ENCODE measurements at places on chromosomes 2 and 18.
A peak's percentile ranks its signal among the peaks of the same experiment; 100 is the strongest.

DNA sequence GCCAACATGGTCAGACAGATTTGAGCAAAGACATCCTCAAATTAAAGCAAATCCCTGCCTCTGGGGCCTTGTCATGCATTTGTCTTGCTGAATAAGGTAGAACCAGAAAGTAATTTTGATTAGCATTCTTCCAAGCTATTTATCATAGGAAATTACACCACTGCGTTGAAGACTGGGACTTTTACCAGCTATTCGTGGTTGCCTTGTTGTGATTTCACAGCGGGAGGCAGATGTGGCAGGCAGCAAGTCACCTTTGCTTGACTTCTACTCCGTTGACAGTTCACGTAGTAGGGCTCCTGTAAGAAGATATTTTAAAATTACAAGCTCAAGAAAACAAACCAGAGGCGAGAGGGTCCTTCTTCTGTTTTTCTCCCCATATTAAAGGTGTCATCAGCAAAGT is 80.6 kb downstream of the EN1 start:
- no peak for DNase-seq

DNA sequence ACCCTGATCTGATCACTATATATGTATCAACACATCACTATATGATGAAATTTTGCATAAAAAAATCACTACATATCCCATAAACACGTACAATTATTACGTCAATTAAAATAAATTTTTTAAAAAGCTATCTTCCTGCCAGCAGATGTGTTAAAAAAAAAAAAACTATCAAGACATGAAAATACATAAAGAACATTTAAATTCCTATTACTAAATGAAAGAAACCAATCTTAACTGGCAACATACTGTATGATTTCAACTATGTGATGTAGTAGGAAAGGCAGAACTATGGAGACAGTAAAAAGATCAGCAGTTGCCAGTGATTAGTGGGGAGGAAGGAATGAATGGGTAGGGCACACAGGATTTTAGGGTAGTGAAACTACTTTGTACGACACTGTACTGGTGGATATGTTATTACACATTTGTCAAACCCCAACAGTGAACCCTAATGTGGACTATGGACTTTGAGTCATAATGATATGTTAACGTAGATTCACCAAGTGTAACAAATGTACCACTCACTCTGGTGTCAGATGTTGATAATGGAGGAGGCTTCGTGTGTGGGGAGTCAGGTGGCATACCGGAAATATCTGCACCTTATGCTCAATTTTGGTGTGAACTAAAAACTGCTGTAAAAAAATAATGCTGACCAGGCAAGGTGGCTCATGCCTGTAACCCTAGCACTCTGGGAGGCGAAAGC is 27.4 kb downstream of the USP34 start:
- DNase-seq, result no peak

GRCh38 chr18:49876536-49876935 is 63.2 kb upstream of the ACAA2 start:
- no peak for DNase-seq

DNA sequence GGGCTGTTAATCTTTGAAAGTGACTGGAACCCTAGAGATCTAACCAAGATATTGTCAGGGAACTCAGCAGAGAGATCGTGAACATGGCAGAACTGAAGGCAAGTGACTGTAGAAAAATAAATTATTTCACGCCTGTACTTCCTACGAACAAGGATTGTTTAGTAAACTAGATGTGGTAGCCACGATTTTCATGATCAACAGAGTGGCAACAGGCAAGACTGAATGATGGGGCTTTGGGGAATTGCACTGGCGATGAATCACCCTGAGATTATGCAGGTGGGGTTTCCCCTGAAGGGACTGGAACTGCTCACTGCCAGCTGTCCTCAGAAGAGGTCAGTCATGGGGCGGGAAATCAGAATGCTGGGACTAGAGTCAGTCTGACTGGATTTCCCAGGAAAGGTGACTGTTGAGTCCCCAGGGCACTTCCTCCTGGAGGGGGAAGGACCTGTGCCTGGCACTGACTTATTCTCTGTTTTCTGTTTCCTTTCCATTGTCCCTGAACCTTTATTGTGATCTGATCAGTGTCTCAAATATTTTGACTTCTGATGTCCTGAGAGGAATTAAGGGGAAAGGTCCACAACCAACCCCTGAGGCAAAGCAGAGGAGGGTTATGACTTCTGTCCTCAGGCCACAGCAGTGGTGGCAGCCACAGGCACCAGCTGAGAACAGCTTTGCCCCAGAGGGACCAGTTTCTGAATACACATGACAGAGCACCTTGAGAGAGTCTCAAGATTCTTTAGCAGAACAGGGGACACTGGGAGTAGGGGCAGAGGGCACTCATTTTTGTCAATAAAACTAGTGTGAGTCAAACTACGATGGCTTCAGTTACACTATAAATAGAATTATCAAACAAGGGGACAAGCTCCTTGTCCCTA is 70.0 kb downstream of the NAB1 start:
- DNase-seq, result peak; percentile 26

- no peak for DNase-seq
These were observed 242.6 kb downstream of the EN1 start for GRCh38 chr2:118604811-118605210.

DNA sequence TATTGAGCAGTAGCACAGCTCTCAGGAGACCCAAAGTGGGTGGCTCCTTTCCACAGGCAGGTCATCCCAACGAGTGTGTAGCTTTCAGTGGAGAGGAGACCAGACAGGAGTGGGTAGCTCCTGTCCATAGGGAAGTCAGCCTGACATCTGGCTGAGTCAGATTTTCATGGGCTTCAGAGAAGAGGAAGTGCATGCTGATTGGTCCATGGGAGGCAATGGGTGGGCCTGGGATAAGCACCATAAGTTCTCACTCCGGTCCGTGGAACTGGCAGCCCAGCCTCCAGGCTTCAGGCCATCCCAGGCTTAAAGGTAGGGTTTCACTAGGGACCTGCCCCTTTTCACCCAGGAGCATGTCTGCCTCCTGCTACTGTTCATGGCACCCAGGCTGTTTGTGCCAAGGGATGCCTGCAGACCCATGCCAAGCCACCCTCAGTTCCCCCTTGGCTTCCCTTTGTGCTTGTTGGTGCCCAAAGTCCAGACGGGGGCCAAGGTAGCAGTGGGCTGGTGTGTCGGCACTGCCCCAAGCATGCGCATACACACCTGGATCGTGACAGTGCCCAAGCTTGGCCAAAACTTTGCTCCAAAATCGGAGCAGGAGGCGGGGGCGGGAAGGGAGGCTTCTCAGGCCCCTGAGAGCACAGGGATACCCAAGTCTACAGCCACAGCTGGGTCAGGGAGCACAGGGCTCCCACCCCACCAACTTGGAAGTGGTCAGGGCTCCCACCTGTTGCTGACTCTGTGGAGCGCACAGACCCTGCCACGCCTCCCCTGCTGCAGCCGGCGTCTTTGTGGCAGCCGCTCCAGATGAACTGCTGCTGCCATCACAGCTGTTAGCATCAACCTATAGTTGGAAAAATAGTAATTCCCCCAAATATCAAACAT is 26.4 kb downstream of the MARCHF7 start:
- DNase-seq, result no peak

DNA sequence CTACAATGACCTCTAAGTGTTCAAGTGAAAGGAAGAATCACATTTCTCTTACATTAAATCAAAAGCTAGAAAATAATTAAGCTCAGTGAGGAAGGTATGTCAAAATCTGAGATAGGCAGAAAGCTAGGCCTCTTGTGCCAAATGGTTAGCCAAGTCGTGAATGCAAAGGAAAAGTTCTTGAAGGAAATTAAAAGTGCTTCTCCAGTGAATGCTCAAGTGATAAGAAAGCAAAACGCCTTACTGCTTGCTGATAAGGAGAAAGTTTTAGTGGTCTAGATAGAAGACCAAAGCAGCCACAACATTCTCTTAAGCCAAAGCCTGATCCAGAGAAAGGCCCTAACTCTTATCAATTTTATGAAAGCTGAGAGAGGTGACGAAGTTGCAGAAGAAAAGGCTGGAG is 932.3 kb upstream of the ACVR2A start:
- no peak for DNase-seq

- DNase-seq, result no peak
These were observed 78.5 kb downstream of the MCFD2 start for GRCh38 chr2:46837112-46837454.

DNA sequence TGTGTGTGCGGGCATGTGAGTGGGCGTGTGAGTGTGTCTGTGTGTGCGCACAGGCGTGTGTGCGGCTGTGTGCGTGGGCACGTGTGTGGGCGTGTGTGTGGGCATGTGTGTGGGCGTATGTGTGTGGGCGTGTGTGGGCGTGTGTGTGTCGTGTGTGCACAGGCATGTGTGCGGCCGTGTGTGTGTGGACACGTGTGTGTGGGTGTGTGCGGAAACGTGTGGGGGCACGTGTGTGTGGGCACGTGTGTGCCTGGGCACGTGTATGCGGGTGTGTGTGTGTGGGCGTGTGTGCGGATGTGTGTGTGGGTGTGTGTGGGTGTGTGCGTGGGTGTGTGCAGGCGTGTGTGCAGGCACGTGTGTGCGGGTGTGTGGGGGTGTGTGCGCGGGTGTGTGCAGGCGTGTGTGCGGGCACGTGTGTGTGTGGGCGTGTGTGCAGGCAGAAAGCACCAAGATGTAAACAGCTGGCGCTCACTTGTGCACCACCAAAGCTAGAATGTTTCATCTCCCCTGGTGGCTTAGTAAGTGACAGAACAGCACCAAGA is 31.2 kb upstream of the ALKAL2 start:
- DNase-seq, result no peak

DNA sequence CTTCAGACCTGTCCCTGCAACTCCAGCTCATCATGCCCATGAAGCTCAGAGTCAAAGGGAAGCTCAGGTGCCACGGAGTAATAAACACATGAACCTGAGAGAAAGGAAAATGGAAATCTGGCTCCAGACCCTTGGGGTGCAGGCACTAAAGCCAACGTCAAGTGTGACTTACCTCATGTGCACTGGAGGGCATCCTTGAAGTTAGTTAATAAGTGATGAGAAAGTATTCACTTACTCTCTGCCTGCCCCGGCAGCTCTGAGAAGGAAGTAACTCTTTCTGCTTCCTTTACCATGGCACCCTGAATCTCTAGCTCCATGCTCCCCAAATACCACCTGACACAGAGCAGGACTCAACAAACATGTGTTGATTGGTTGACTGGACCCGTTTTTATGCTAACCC is 21.4 kb upstream of the AGAP1 start:
- DNase-seq, result no peak

DNA sequence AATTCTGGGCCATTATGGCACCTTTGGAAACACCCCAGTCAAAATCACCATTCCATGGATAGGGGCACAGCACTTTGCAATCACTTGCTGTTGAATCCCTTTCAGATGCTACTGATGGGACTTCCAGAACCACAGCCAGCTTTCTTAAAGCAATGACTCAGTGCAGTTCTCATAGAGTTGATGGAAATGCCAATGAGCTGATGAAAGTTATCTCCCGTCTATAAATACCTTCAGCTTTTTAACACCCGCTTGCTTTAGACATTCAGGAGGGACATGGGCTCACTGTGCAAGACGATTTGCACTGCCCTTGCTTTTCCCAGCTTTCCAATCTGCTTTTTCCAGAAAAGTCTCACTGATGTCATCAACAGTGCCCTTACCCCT is 66.7 kb upstream of the RPL31 start:
- DNase-seq, result peak; percentile 52

DNA sequence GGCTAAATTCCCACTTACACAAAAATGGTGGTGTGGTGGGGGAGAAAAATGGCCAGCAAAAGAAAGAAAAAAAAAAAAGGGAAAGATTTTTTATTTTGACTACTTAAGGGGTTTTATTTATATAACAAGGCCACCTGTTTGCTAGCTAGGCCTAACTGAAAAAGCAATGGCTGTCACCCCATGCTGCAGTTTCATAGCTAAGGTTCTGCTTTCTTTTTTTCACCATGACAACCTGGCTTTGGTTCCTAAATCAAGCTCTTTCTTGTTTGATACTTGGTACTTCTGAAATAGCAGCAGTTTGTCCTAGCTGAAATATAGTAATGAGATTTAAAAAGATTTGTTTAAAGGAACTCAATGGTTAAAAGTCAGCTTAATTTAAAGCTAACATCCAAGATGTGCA is 433.2 kb upstream of the MEX3C start:
- DNase-seq, result no peak

- DNase-seq, result no peak
These were observed 164.9 kb downstream of the GFPT1 start for GRCh38 chr2:69221960-69222751.

GRCh38 chr2:1483551-1483950 is 70.3 kb downstream of the TPO start:
- no peak for DNase-seq

DNA sequence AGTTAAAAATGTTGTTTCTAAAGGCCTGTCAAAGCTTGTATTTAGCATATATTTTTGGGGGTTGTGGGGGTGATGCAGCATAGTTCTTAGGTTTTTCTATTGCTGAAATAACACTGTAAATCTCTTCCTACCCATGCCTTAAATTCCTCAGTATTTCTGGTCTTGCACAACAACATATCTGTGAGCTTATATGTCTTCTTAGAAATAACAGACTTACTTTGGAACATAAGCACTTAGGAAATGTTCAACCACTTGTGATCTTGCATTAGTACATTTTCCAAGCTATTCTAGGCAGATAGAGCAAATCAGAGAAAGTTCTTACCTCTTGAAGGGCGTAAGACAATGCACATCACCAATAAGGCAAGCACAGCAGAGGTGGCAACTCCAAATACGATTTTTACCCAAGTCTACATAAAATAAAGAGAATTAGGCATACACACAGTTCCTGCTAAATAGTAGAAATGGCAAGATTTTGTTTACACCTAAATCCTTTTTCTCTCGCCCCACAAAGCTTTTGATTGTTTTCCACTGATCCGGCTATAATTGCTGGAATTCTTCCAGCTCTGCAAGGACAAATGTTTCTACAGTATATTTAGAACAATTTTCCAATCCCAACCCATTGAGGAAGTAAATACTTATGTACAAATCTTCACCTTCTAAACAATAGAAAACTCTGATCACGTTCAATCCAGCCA is 512 bp downstream of the FAP start:
- peak; percentile 73 for DNase-seq

- DNase-seq, result no peak
These were observed 187.3 kb downstream of the VAPA start for GRCh38 chr18:10100941-10101701.

DNA sequence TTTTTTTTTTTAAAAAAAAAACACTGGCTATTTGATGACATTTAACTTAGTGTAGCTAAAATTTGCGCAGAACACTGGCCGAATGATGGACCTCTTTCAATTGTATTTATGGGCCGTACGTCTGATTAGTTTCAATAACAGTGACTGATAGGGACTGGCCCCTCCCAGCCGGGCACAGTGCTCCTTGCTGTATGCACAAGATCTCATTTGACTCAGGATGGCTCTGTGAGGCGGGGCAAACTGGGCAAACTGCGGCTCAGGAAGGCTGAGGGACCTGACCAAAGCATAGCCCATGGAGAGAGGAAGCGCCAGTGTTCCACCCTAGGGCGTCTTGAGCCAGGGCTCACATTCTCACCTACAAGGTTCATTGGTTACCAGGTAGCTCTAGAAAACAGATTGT is 21.2 kb downstream of the TRAF3IP1 start:
- DNase-seq, result no peak

GRCh38 chr2:141569941-141570340 is 560.9 kb downstream of the LRP1B start:
- no peak for DNase-seq
